ENCODE measurements at places on chromosomes 7 and 10.

- no peaks in the 10 kb centered on the region for H3K4me1 ChIP-seq
- no peak for DNase-seq
- no peak overlapping the region for H3K27ac ChIP-seq
- H3K4me3 ChIP-seq = no peak overlapping the region
- no peaks in the 10 kb centered on the region for H3K27me3 ChIP-seq
Measured at GRCh38 chr7:123929655-123930054, 4.6 kb downstream of the SPAM1 start.

GRCh38 chr7:3200504-3200903 lies 100.5 kb upstream of the SDK1 start:
- no peak overlapping the region for H3K4me3 ChIP-seq
- peaks cover 2% of the 10 kb centered on the region for H3K27me3 ChIP-seq
- peak; percentile 10 for DNase-seq
- no peaks in the 10 kb centered on the region for H3K36me3 ChIP-seq
- H3K4me1 ChIP-seq = no peaks in the 10 kb centered on the region

- H3K4me3 ChIP-seq = no peak overlapping the region
- peaks cover 21% of the 10 kb centered on the region for H3K27me3 ChIP-seq
- H3K4me1 ChIP-seq = peaks cover 15% of the 10 kb centered on the region
- H3K27ac ChIP-seq = no peak overlapping the region
- no peaks in the 10 kb centered on the region for H3K36me3 ChIP-seq
- DNase-seq = no peak
Measured at GRCh38 chr7:157690833-157691585, 354.2 kb downstream of the DNAJB6 start.

DNA sequence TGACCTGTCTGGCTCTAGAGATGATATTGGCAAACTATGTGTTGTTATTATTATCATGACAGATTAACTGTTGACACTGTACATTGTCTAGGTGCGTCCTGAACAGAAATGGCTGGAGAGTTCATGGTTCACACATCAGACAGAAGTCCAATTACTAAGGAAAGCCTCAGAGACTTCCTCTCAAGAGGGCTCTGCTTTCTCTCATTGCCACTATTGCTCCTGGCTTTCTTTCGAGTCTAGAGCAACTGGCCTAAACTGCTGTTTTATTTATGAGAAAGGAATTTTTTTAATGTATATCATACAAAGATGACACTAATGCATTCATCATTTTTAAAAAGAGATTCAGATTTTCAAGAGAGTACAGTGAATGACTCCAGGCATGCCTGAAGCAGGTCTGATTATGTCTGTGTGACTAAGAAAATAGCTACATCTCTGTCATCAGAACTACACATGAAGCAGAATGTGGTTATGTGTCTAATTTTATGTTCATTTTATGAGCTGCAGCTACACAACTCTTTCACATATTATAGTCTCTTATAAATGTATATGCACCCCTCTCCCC lies 30.4 kb downstream of the NRCAM start:
- peaks cover 10% of the 10 kb centered on the region for H3K27me3 ChIP-seq
- no peak overlapping the region for H3K4me3 ChIP-seq
- no peak for DNase-seq
- H3K27ac ChIP-seq = no peak overlapping the region
- no peaks in the 10 kb centered on the region for H3K36me3 ChIP-seq

DNA sequence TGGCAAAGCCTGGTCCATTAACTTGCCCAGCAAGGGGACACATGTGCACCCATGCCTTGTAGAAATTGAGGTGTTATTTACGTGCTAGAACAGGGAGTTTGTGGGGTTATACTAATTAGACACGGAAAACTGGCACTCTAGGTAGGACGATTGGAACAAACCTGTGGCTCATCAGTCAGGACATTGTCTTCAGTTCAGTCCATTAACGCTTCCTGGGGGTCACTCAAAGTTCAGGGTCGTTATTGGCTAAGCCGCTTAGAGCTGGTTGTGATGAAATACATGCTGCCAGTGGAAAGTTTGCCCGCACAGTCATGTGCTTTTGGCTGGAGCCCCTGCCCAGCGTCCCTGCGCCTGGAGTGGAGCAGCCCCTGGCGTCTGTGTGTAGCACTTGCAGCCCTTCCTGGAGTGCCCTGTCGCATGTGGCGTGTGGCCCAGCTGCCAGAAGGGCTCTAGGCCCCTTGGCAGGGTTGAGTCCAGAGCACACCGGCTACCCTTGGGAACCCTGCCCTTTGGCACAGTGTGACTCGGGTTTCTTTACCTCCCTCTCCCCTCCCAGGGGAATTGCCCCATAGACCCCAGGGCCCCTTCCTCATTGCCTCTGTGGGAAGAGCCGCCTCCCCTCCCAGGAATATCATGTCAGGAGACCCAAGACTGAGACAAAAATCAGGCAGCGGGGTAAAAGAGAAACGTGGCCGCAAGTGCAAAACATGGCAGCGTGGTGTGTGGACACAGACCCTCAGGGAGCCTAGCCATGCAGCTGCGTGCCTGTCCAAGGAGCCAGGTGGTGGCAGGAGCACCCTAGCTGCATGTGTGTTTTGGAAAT lies 9.8 kb downstream of the ZNF775 start:
- peaks cover 45% of the 10 kb centered on the region for H3K36me3 ChIP-seq
- DNase-seq = no peak
- no peak overlapping the region for H3K4me3 ChIP-seq
- no peaks in the 10 kb centered on the region for H3K27me3 ChIP-seq

DNA sequence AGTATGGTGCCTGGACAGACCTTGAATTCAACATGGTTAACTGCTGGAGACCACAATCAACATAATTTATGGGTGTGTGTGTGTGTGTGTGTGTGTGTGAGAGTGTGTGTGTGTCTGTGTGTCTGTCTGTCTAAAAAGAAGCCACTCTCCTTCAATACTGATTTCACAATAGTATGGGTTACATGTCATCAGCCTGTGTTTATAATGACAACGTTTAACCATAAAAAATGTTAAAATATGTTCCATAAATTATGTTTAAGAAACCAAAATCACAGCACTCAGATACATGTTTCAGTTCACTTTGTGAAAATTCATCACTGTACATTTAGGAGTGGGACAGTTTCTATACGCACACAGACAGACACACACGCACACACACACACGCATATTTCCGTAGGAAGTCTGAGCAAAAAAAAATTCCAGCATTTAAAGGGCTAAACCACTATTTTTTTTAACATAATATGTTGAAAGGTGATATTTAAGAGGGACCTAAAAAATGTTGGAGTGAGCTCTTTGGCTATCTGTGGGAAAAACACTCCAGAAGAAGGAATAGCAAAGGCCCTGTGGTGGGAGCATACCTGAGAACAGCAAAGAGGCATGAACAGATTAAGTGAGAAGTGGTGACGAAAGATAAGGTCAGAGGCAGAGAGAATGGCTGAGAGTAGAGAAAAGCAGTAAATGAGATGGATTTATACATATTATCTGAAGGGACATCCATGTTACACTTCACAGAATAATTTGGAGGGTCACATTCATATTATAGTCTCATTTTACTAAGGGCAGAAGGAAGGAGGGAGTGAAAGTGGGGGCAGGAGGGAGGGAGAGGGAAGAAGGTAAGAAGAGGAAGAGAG lies 10.9 kb downstream of the PDZD8 start:
- H3K4me1 ChIP-seq = peaks cover 10% of the 10 kb centered on the region
- peaks cover 14% of the 10 kb centered on the region for H3K36me3 ChIP-seq
- H3K27me3 ChIP-seq = no peaks in the 10 kb centered on the region
- no peak overlapping the region for H3K4me3 ChIP-seq
- peak; percentile 24 for DNase-seq

GRCh38 chr10:116669832-116670644 lies 49.3 kb downstream of the PNLIPRP2 start:
- no peaks in the 10 kb centered on the region for H3K36me3 ChIP-seq
- peaks cover 24% of the 10 kb centered on the region for H3K27me3 ChIP-seq
- peaks cover 6% of the 10 kb centered on the region for H3K4me1 ChIP-seq
- no peak overlapping the region for H3K27ac ChIP-seq
- peak; percentile 9 for DNase-seq

GRCh38 chr10:97188261-97188711 lies 2.5 kb upstream of the SLIT1 start:
- H3K27me3 ChIP-seq = peaks cover 57% of the 10 kb centered on the region
- no peaks in the 10 kb centered on the region for H3K4me1 ChIP-seq
- H3K36me3 ChIP-seq = no peaks in the 10 kb centered on the region
- no peak for DNase-seq

DNA sequence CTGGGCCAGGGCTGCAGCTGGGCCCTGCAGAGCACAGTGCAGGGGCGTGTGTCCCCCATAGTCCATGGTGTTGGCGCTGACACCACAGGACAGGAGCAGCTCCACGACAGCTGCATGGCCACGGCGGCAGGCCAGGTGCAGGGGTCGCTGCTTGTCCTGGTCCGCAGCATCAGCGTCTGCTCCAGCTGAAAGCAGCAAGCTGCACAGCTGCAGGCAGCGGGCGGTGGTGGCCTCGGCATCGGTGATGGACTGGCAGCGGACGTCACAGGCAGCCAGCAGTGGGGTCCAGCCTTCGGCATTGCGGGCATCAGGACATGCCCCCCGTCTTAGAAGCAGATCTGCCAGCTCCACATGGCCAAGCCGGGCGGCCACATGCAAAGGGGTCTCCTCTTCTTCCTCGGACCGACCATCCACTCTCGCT lies 6.0 kb downstream of the ASB10 start:
- no peaks in the 10 kb centered on the region for H3K36me3 ChIP-seq
- H3K4me1 ChIP-seq = no peaks in the 10 kb centered on the region
- H3K27ac ChIP-seq = no peak overlapping the region
- DNase-seq = no peak
- no peak overlapping the region for H3K4me3 ChIP-seq

GRCh38 chr10:19488592-19489280 lies 327.5 kb upstream of the PLXDC2 start:
- DNase-seq = no peak
- no peaks in the 10 kb centered on the region for H3K27me3 ChIP-seq
- no peaks in the 10 kb centered on the region for H3K4me1 ChIP-seq

DNA sequence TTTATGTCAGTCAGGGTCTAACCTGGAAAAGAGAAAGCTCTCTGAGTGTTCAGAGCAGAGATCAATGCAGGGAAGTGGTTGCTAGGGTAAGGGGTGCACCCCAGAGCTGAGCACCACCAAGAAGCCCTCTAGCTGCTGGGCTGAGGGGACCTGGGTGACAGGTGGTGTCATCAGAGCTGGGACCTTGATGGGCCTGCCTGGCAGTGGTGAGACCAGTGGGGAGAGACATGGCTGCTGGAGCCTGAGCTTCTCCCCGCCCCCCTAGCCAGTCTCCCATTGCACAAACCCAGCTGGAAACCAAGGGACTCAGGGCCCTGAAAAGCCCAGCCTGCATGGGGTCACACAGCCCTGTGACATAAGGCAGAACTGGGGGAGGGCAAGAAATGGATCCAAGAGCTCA lies 49.1 kb upstream of the OSBPL3 start:
- no peak overlapping the region for H3K4me3 ChIP-seq
- no peak for DNase-seq
- H3K36me3 ChIP-seq = no peaks in the 10 kb centered on the region

- H3K36me3 ChIP-seq = peaks cover 13% of the 10 kb centered on the region
- no peaks in the 10 kb centered on the region for H3K4me1 ChIP-seq
- DNase-seq = peak; percentile 64
- H3K27me3 ChIP-seq = peaks cover 38% of the 10 kb centered on the region
Measured at GRCh38 chr7:143395187-143396149, 13.2 kb downstream of the EPHA1 start.

GRCh38 chr7:99386584-99387238 lies 12.2 kb downstream of the ARPC1B start:
- no peak overlapping the region for H3K27ac ChIP-seq
- H3K36me3 ChIP-seq = peaks cover 79% of the 10 kb centered on the region
- no peak overlapping the region for H3K4me3 ChIP-seq
- no peaks in the 10 kb centered on the region for H3K27me3 ChIP-seq

- H3K4me1 ChIP-seq = no peaks in the 10 kb centered on the region
- no peaks in the 10 kb centered on the region for H3K27me3 ChIP-seq
- H3K27ac ChIP-seq = no peak overlapping the region
- H3K4me3 ChIP-seq = no peak overlapping the region
- DNase-seq = no peak
Measured at GRCh38 chr7:109964780-109965179, 1126.1 kb upstream of the LRRN3 start.

GRCh38 chr10:11397980-11398580 lies 213.4 kb downstream of the USP6NL start:
- H3K4me1 ChIP-seq = no peaks in the 10 kb centered on the region
- H3K27me3 ChIP-seq = peaks cover 35% of the 10 kb centered on the region
- DNase-seq = no peak
- H3K4me3 ChIP-seq = no peak overlapping the region
- H3K36me3 ChIP-seq = no peaks in the 10 kb centered on the region

- no peaks in the 10 kb centered on the region for H3K27me3 ChIP-seq
- DNase-seq = no peak
- peaks cover 8% of the 10 kb centered on the region for H3K4me1 ChIP-seq
Measured at GRCh38 chr7:143415742-143416397, 7.2 kb upstream of the EPHA1 start.

DNA sequence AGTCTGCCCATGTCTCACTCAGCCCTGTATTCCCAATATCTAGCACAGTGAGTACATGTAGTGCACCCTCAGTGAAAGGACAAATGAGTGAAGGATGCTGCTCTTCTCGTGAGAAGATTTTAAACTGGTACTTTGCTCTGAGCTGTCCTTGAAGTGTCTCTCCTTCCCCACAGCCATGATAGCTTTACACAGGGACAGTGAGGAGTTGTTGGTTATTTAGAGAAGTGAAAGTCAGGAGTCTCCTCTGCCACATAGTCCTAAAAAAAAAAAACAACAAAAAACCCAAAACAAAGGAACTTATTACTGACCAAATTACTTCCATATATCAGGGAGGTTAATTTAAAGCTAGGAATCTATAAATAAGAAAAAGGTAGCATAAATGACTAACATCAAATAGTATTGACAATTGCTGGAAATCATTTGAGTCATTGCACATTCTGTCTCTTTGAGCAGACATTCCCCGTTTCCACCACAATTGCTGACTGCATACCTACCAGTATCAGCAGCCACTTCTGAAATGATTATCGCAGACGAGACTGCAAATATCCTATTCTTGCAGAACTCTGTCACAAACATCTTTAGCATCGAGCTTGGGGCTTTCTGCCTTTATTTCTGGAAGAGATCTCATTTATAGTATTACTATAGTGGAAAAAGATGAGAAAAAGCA lies 202.1 kb downstream of the PTEN start:
- no peaks in the 10 kb centered on the region for H3K4me1 ChIP-seq
- no peaks in the 10 kb centered on the region for H3K27me3 ChIP-seq
- no peaks in the 10 kb centered on the region for H3K36me3 ChIP-seq
- DNase-seq = no peak

DNA sequence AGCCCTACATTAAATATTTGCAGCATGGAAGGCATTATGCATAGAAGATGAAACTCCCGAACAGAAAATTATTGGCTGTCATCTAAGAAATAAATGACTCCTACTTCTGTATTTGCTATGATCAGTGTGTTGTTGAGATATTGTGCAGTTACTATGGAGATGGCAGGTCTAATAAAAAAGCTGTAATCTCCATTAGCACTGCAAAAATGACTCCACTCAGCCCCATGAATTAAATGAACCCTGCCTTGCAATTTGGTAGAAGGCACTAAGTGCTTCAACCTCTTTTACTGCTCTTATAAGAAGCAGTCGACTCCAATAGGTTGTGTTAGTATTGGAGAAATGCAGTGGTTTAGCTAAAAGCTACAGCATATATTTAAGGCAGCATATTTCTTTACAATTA lies 290.0 kb upstream of the PHYHIPL start:
- H3K4me3 ChIP-seq = no peak overlapping the region
- no peaks in the 10 kb centered on the region for H3K27me3 ChIP-seq
- H3K36me3 ChIP-seq = no peaks in the 10 kb centered on the region
- DNase-seq = no peak

GRCh38 chr7:75624134-75624832 lies 114.5 kb downstream of the HIP1 start:
- no peaks in the 10 kb centered on the region for H3K27me3 ChIP-seq
- peaks cover 11% of the 10 kb centered on the region for H3K4me1 ChIP-seq
- no peaks in the 10 kb centered on the region for H3K36me3 ChIP-seq
- DNase-seq = no peak

- DNase-seq = no peak
- H3K27ac ChIP-seq = no peak overlapping the region
- no peaks in the 10 kb centered on the region for H3K27me3 ChIP-seq
Measured at GRCh38 chr10:88791924-88792323, 10.6 kb upstream of the LIPM start.
